ENCODE measurements at places on chromosomes 5 and 9.

- DNase-seq = no peak
These were observed 233.9 kb upstream of the TBCA start for GRCh38 chr5:78009937-78010527.

GRCh38 chr5:129972465-129973141, 68.3 kb downstream of the CHSY3 start:
- no peak for DNase-seq

- DNase-seq = no peak
These were observed 21.2 kb downstream of the ENC1 start for GRCh38 chr5:74619308-74619707.

GRCh38 chr9:135379540-135380267, 99.9 kb upstream of the PPP1R26 start:
- DNase-seq = no peak

DNA sequence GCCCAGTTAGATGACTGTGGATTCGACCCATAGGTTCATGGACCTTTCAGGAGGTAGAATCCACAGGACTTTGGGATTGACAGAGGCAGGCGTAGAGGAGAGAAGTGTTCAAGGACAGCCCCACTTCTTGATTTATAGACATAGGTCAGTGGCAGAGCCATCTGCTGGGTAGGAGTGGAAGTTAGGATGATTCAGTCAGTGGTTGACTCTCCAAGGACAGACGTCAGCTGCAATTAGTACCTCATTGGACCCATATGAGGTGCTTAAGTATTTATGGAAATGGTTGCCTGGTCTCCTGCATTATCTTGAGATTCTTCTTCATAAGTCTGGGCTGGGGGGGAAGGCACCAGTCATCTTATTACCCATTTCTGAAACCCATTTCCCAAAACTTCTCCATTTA, 70.9 kb downstream of the SH3RF2 start:
- DNase-seq = no peak

DNA sequence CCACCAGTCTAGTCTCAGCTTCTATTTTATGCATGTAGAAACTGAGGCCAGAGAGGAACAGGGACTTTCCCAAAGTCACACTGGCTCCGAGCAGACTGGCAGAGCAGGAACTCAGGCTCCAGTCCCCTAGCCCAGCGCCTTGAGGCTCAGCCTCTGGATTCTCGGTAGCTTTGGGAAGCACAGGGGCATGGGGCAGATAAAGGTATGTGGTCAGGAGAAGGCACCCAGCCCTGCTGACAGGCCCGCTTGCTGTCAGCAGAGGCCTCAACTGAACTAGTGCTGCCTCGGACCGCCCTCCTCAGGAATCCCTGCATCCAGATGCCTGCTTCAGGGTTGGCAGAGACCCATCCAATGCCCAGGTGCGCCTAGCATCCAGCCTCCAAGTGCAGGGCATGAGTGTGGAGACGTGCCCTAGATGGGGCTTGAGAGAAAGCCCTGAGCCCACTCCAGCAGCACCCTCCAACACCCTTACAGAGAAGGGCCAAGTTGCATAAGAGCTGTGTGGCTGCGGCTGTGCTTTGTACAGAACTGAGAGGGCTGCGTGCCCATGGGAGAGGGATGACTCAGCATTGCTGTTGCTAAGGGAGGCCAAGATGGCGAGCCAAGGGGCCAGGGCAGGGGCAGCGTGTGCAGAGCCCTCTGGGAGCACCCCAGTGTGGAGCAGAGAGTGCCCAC, 168.6 kb downstream of the MACROH2A1 start:
- no peak for DNase-seq

DNA sequence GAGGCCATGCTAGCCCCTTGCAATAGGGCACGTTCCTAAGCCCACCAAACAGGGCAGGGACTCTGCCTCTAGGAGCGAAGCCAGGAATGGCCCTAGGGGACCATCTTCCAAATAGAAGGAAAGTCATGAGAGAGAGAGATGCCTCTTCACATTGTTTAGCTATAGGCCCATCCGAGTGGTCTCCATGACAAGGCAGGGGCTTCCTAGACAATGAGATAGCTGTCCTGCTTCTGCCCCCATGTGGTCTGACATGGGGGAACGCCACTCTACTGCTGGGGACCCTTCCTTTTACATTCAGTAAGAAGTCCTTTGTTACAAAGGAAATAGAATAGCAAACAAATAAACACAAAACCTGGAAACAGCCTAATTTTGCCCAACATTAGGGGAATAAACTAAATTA, 17.9 kb upstream of the KIF4B start:
- DNase-seq = no peak

DNA sequence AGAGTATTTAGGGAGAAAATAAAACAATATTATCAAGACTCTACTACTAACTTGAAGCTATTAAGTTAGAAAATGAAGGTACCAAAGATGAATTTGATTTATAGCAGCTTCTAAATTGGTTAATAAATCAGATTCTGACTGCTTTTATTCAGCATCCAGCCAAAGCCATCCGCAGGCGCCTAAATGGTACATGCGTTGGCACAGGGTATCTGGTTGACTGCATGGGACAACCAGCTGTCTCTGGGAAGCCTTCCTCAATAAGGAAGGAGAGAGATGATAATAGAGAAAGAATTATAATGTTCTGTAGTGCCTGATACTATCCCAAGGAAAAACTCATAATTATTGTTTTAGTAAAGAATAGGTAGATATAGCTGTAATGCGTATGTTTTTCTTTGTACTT, 9.1 kb upstream of the TRPM3 start:
- no peak for DNase-seq

- DNase-seq = no peak
These were observed 23.0 kb upstream of the MYORG start for GRCh38 chr9:34399729-34400128.

DNA sequence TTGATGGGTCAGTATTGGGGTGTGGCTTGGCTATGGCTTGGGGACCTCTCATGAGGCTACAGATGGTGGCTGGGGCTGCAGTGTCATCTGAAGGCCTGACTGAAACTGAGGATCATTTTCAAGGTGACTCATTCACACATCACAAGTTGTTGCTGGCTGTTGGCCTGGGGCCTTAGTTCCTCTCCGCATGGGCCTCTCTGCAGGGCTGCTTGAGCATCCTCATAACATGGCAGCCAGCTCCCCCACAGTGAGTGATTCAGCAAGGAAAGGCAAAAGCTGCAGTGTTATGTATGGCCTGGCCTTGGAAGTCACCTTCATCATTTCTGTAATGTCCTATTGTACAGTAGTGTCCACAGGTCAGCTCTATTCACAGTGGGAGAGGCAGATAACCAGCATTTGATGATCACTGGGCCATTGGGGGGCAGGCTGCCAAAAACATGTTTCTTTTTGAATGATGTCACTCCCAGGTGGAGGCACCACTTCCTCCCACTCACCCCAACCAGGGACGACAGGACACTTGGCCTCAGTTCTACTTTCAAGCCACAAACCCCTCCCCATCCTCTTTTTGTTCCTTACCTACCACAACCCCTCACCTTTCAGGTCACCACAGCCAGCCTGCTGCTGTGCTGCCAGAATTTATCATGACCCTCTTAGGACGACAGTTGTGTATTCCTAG, 14.4 kb downstream of the FGD3 start:
- DNase-seq = no peak

- DNase-seq = no peak
These were observed 55.3 kb upstream of the CLINT1 start for GRCh38 chr5:157914151-157914788.

Data from activated CD4-positive, alpha-beta T cell treated with anti-CD3 and anti-CD28 coated beads, Interleukin-2, amount 50 U/mL, for 4 hours (primary cell).